ENCODE measurements at places on chromosomes 3 and 15. TPM values are rescaled to one million over a fixed set of nuclear protein-coding genes. Genes with fewer than 3 reads are reported as not detected.

DNA sequence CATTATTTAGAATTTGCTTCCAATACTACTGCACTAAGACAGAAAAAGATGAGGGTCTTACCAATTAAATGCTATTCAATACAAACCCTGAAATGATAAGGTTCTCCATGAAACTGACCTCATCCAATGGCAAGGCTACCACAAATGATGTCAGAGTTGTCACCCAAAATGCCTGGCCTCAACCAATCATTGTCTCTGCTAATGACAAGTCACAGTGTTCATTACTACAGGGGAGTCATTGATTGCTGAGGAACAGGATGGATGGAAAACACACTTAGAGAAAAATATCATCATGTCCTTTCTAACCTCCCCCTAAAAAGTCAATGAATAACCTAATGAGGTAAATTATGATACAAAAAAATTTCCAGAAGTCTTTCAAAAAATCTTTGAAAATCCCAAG lies 91.0 kb downstream of the FOXP1 start:
- no peak for DNase-seq

The TPRG1 gene
- polyA plus RNA-seq = 5.6 TPM

The HRG gene
- polyA plus RNA-seq = 0.18 TPM

The PODXL2 gene
- polyA plus RNA-seq = 5.3 TPM

GRCh38 chr15:85118173-85118572 lies 136.5 kb downstream of the PDE8A start:
- no peak for DNase-seq

DNA sequence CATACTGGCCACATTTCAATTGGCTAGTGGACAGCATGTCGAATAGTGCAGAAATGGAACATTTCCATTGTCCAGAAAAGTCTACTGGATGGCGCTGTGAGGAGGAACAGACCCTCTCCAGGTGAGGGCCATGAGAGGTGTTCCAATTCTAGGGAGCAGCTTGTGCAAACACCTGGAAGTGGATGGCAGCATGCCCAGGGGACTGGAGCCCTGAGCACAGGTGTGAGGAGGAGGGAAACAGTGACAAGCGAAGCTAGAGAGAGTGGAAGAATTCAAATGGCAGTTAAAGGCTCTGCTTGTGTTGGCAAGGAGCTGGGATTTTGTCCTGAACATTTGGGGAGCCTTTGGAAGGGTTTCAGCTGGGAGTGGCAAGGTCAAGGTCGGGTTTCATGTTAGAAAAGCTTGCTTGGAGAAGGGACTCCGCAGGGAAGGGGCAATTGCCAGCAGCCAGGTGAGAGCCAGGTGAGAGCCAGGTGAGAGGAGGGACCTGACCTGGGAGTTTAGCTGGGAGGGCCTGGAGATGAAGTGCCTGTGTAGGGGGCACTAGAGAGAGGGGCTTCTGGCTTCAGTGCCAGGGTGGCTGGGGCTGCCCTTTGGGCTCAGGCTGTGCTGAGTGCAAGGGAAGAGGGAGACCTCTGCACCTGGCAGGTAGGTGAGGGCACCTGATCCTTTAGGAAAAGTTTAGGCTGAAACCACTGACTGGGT lies 93.8 kb downstream of the LINGO1 start:
- no peak for DNase-seq

DNA sequence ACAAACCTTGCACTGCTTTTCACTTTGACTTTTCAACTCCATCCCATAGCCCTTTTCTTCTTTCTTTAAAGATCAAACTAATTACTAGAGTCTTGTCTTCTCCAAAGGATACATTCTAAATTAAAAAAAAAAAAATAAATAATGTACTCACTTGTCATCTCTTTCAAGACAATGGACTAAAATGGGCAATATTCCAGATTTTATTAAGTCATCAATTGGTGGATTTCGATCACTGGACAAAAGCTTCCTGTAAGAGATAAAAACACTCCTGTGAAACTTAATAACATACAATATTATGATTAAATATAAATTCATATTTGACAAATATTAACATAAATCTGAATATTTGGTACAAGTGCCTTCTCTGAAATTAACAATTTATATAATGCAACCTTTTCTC lies 34.1 kb downstream of the KPNA4 start:
- no peak for DNase-seq

GRCh38 chr15:52556524-52557273 lies 12.1 kb downstream of the ARPP19 start:
- DNase-seq = no peak

DNA sequence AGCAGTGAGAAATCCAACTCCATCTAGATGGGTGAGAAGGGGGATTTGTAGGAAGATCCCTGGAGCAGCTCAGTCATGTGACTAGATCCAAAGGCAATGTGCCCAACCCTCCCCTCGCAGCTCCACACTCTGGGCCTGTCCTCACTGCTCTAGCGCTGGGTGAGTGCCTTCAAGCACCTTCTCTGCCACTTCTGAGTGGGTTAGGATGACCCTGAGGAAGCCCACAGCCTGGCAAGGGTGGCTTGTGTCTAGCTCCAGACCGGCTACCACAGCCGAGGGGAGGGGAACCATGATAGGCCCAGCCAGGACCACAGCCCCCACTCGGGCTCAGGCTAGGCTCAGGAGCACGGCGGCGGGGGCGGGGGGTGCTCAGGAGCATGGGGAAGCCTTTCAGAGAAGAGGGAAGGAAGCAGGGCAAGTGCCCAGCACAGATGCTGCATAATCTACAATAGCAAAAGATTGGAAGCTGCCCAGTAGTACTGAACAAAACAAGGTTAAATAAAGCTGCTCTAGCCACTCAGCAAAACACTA lies 1.7 kb downstream of the SPATA12 start:
- no peak for DNase-seq

The LMAN1L gene
- polyA plus RNA-seq = not detected

The APBA2 gene
- 4.4 TPM for polyA plus RNA-seq

GRCh38 chr3:57998366-57999283 lies 9.6 kb upstream of the FLNB start:
- no peak for DNase-seq

DNA sequence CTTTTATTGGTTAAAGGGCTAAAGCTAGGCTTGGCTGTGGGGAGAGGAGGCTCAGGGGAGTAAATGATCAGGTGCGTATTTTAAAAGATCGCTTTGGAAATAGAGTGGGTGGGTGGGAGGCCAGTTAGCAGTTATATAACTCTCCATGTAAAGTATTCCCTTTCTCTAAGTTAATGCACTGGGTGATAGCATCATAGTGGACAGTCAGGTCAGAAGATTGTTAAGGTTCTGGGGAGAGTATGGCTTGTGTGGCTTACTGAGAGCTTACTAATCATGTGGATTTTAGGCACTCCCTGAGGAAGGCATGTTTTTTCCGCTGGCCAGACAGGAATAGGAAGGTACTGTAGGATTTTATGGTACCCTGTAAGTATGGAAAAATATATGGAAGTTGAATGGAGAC lies 6.3 kb upstream of the EIF3J start:
- no peak for DNase-seq

GRCh38 chr3:62723166-62723913 lies 151.9 kb downstream of the CADPS start:
- no peak for DNase-seq

The PLCH1 gene
- polyA plus RNA-seq = 0.41 TPM

DNA sequence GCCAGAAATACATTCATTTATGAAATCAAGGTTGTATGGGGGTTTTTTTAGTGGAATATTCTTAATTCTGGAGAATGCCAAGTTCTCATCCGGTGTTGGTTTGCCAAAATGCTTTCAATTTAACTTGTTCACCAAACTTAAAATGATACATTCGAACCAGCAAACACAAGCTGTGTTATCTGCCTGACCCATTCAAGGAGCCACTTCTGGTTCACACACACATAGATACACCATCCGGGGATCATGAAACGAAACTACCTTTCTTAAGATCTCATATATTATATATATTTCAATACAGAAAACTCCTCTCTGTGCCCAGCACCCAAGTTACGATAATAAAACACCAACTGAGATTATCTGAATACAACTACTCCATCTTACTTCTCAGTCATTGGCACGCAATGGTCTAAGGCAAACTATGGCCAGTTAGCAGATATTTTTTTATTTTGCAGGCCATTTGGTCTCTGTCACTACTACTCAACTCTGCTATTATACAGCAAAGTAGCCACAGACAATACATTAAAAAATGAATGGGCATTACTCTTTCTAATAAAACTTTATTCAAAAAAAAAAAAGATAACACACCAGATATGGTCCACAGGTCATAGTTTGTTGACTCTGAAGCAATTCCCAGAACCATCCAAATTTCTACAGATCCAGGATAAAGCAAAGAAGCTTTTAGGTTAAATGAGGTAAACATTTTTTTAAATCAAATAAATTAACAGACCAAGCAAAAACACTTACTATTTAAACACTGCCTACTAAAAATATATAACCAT lies 89.6 kb downstream of the TBL1XR1 start:
- no peak for DNase-seq

DNA sequence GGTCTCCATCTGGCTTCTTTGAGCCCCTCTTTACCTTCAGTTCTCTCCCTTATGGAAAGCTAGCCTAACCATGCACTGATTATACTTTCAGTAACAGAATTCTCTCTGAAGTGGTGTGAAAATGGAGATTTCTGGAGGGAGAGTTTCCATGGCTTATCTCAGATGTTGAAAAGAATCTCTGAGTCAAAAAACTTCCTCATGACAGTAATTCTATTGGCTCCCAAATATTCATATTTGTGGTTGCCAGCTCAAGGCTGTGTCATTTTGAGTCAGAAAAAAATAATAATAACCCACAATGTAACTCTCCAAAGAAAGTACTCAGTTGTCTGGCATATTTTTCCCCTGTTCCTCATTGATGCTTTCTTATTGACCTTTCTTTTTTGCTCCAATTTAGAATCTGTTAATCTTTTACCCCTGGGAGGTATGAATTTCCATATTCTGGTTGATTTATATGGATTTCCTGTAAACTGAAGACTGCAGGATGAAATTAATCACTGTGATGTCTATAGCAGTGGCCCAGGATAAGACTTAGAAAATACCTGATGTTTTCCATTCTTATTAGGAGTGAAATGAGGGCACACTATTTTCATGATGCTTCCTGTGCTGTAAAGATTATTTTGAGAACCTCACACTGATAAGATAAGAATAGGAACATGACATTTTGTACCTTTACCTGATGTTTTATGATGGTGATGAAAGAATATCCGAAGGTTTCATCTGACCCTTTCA lies 149.5 kb upstream of the EPHA3 start:
- no peak for DNase-seq

GRCh38 chr3:170356596-170357175 lies 829 bp upstream of the SKIL start:
- DNase-seq = peak; percentile 86

DNA sequence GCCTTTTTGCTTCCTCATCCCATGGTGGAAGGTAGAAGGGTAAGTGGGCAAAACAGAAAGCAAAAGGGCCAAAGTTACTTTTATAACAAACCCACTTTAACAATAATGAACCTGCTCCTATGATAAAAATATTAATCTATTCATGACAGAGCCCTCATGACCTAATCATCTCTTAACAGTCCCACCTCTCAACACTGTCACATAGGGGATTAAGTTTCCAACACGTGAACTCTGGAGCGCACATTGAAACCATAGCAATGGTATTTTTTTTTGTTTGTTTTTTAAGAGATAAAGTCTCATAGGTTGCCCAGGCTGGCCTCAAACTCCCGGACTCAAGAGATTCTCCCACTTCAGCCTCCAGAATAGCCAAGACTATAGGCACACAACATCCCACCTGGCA lies 30.7 kb downstream of the KATNBL1 start:
- no peak for DNase-seq

DNA sequence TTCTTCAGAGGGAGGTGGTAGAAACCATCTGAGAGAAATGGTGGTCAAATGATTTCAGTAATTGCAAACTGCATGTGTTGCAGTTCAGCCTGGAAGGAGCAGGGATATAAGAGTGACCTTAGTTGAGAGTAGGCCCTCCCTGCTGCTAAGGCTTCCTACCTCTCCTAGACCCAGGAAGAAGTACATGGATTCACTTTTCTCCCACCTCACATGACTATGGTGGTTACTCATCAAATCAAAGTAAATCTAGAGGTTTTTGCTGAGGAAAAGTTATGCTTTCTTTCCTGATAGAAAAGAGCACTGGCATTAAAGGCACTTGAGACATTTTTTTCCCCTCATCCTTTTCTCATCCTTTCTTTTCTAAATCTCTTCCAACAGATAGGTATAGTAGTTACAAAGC lies 43.2 kb upstream of the LEKR1 start:
- no peak for DNase-seq

- no peak for DNase-seq
Measured at GRCh38 chr3:157174290-157174648, 14.3 kb upstream of the CCNL1 start.

The MRPL3 gene
- polyA plus RNA-seq = 60.8 TPM

- no peak for DNase-seq
Measured at GRCh38 chr3:32220006-32220405, 18.5 kb upstream of the CMTM8 start.

DNA sequence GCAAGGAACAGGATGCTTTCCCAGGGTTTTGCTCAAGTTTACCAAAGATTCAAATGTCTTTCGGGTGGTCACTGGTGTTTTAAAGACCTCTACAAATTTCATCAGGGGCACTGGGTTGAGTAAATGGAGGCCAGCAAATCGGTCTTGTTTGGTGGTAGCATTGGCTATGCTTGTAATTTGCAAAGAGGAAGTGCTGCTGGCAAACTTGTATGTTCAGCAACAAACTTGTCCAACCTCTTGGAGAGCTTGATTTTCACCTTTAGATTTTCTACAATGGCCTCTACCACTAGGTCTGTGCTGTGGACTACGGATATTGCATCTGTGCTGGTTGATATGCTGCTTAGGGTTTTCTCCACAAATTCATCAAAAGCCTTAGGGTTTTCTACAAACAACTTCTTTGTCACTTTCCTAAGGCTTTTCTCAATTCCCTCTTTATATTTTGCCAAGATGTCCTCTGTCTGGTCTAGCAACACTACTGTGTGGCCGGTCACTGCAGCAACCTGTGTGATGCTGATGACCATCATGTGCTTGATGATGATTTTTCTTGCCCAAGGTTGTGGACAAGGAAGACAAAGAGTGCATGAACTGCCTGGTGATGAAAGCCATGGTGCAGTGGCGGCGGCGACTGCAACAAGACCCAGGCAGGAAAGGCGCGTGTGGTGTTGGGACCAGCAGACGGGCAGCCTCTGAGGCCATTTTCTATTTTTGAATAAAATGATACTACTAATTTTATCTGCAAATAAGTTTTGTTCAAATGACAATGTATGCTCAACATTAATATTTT lies 50.8 kb downstream of the RFX7 start:
- no peak for DNase-seq

The GOLGA8T gene
- not detected for polyA plus RNA-seq

GRCh38 chr3:24494618-24495325 lies at the start of gene THRB:
Gene THRB, minus strand, starts transcription at chr3:24494850.
- DNase-seq = peak; percentile 67

Data from hindlimb muscle (tissue), 1 donor.